ENCODE measurements at places on chromosomes 4 and X.

GRCh38 chr4:95511477-95511876 lies 37.3 kb downstream of the UNC5C start:
- no peak for DNase-seq

DNA sequence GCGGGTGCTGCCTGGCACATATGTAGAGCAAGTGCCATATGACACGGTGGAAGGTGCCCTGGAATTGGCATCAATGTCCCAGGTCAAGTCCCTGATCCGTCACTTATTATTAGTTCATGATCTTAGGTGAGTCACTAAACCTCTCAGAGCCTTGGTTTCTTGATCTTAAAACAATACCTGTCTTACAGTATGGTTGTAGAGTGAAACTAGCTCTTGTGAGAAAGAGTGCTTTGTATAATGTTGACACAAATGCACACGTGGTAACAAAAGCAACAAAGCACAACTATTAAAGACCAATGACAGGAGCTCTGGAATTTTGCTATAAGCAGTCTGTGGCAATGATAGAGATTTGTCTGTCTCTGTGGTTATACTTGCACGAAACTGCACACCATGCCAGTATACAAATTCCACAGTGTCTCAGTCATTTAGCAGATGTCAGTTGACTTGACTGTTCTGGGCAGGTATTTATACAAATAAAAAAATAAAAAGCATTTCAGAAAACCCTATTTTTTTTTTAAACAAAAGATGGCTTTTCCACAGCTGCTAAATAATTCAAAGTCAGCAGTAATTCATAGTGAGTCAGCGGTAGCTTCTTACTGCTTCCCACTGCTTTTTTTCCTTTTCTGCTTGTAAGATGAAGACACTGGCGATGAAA lies 19.7 kb upstream of the ACSL1 start:
- peak; percentile 58 for DNase-seq

DNA sequence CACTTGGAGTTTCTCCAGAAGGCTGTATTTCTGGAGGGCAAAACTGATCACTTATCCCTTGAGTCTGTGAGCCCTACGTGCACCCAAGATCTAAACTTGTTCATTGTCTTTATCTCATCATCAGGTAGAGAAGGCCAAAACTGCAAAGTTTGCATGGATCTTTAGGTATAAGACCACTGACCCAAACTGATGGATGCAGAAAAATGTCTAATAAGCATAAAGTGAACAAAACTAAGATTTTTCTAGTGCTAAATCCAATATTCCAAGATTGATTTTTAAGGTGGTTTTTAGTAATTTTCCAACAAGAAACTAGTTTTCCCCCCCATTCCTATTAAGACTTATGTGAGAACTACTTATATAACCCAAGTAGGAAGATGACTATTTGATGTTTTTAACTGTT lies 2.0 kb downstream of the TMSB15A start:
- DNase-seq: no peak

DNA sequence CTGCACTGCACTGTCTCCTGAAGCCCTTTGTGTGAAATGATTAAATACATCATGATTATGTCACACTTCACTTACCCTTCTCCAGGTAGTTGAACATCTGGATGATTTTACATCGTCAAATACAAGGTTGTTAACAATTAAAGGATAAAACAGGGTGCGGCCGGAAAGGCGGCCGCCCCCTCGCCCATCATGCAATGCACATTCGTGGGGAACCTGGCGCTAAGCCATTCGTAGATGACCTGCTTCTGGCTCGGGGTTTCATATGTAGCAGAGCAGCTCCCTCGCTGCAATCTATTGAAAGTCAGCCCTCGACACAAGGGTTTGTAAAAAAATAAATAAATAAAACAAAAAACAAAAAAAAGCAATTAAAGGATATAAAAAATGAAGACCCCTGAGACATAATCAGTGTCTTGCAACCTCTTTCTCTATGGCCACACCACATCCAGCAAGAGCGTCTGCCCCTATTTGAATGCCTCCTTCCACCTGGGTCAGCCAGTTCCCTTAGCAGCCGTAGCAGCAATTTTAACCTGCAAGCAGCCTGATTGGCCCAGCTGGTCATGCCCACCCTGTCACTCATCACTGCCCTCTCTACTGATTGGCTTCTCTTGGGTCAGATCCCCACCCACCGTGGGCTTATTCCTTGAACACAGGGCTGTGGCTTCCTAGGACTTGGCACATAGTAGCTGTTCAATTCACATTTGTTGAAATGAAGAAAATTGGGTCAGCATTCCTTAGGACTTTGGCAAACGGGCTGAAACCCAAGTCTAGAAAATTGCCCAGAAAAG lies 147.8 kb upstream of the PSAPL1 start:
- DNase-seq: no peak

GRCh38 chr4:84892950-84893349 lies 73.5 kb downstream of the WDFY3 start:
- no peak for DNase-seq

GRCh38 chr4:172648471-172648870 lies 520.1 kb upstream of the GALNT7 start:
- DNase-seq: no peak

GRCh38 chrX:19350941-19351384 lies 7.2 kb downstream of the PDHA1 start:
- DNase-seq: no peak

- DNase-seq: no peak
Observed at GRCh38 chr4:170087163-170087700, 2.5 kb downstream of the AADAT start.

- no peak for DNase-seq
Observed at GRCh38 chr4:8248091-8248490, 21.5 kb upstream of the HTRA3 start.

- DNase-seq: no peak
Observed at GRCh38 chr4:16752150-16752549, 146.3 kb downstream of the LDB2 start.

DNA sequence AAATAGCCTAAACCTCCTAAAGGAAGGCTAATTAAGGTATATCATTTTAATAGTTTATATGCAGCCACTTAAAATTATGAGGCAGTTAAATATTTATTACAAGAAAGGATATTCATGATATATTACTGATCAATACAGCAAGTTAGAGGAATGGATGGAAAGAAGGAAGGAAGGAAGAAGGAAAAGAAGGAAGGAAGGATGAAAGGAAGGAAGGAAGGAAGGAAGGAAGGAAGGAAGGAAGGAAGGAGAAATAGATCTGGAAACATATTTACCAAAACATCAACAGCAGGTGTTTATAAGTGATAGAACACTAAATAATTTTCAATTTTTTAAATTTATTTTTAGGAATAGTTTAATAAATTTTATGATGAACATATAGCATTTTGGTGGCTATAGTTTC lies 17.5 kb downstream of the SLC7A11 start:
- DNase-seq: no peak

GRCh38 chr4:168569066-168569930 lies 72.4 kb downstream of the PALLD start:
- peak; percentile 35 for DNase-seq

GRCh38 chr4:55050418-55050950 lies 74.9 kb downstream of the KDR start:
- DNase-seq: no peak

- DNase-seq: no peak
Observed at GRCh38 chrX:45766981-45767501, 566.4 kb upstream of the DIPK2B start.

DNA sequence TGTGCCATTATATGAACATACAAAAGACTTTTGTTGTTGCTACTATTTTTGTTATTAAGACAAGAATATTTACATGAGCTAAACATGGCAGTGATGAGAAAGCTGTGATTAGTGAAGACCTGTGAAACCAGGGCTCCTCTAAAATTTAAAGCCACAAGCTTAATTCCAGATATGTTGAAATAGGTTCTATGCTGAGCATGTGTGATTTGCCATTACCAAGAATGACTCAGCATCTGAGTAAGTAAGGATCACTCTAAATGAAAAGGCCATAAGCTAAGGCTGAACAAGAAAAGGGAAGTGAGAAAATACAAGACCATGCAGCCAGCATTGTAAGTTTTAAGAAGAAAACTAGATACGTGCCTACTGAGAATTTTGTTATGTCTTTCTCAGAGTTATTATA lies 75.9 kb upstream of the CAMK2D start:
- peak; percentile 76 for DNase-seq

DNA sequence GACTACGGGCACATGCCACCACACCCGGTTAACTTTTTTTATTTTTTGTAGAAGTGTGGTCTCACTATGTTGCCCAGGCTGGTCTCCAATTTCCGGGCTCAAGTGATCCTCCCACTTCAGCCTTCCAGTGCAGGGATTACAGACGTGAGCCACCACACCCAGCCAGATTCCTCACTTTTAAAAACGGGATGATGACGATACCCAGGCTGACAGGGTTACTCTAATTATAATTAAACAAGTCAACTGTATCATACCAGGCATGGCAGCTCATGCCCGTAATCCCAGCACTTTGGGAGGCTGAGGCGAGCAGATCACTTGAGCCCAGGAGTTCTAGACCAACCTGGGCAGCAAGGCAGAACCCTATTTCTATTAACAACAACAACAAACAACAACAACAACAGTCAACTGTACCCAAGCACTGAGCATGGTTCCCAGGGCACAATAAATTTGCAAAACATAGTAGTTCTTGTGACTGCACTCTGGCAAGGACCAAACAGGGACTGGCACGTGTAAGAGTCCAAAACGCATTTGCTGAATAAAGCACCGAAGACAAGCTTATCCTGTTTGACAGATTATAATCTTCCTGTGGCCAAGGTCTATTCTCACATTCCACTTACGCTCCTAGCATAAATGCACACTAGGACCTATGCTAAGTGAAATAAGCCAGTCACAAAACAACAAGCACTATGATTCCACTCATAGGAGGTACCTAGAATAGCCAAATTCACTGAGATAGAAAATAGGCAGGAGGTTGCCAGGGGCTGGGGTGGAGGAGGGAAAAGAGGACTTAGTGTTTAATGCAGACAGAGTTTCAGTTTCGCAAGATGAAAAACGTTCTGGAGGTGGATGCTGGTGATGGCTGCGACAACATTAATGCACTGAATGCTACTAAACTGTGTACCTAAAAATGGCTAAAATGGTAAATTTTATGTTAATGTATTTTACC lies 77.5 kb downstream of the IRF2 start:
- DNase-seq: no peak

- DNase-seq: peak; percentile 89
Observed at GRCh38 chrX:119503484-119503861, 35.2 kb downstream of the SLC25A5 start.

DNA sequence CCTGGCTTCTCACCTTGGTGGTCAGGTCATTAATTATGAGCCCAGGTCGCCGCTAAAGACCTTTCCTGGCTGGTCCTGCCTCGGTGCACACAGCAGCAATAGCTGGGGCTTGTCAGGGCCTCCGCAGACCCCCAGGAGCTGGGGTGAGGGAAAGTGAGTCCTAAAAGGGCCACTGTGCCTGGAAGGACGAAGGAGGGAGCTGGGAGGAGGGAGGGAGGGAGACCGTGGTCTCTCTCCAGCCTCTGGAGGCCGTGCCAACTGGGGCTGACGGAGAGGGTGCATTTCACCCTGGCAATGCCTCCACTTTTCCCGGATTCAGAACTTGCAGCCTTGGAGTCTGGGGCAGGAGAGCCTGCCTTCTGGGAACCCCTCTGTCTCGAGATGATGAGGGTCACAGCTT lies 60.4 kb downstream of the CRLF2 start:
- DNase-seq: no peak

- no peak for DNase-seq
Observed at GRCh38 chr4:81963015-81963762, 410.6 kb downstream of the HNRNPD start.

DNA sequence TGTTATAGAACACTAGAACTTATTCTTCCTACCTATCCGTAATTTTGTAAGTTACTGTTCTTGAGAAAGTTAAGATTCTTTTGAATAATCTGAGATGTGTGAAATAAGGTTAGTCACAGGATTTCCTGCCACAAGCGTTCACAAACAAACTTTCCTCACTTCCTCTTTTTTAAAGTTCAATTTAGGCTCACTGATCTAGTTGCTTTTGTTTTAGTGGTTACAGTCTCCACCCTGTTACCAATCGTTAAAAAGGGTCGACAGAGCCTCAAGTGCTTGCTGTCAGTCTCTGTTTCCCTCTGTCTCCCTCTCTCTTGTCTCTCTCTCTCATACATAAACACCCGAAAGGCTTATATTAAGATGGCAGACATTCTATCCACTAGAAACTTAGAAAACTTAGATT lies 35.9 kb upstream of the STK26 start:
- DNase-seq: no peak

GRCh38 chr4:53015681-53016080 lies 153.6 kb downstream of the RASL11B start:
- no peak for DNase-seq

DNA sequence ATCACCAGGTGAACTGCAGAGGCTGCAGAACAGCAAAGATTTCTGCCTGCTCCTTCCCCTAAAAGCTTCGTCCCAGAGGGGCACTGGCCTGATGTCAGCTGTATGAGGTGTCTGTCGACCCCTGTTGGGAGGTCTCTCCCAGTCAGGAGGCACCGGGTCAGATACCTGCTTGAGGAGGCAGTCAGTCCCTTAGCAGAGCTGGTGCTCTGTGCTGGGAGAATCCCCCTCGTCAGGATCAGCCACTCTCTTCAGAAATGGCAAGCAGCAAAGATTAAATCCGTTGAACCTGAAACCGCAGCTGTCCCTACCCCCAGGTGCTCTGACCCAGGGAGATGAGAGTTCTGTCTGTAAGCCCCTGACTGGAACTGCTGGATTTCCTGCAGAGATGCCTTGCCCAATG lies 1166.3 kb upstream of the ADGRL3 start:
- no peak for DNase-seq

DNA sequence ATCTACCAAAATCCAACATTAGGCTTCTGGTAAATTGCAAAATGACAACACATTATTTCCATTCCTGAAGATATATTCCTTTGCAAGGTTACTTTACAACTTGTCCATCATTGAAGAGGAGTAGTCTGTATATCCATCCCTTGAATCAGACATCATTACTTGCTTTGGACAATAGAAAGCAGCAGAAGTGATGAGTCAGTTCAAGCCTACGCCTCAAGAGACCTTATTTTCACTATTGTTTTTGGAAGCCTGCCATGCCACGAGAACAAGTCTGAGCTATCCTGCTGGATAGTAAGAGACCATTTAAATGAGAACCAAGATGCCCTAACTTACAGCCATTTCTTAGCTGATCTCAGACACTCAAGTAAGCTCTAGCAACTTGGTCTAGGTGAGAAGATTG lies 246.0 kb upstream of the HHIP start:
- DNase-seq: no peak
